CD4-positive, alpha-beta T cell treated with Interleukin-4 for 4 hours (primary cell): ENCODE measurements at places on chromosomes 2 and 18.

GRCh38 chr2:198374375-198375082 lies 570.1 kb downstream of the PLCL1 start:
- no peak for DNase-seq

- no peak for DNase-seq
Observed at GRCh38 chr2:65021709-65022108, 32.5 kb downstream of the SLC1A4 start.

- DNase-seq: peak; percentile 79
Observed at GRCh38 chr2:28821295-28821958, 10.8 kb downstream of the SPDYA start.

DNA sequence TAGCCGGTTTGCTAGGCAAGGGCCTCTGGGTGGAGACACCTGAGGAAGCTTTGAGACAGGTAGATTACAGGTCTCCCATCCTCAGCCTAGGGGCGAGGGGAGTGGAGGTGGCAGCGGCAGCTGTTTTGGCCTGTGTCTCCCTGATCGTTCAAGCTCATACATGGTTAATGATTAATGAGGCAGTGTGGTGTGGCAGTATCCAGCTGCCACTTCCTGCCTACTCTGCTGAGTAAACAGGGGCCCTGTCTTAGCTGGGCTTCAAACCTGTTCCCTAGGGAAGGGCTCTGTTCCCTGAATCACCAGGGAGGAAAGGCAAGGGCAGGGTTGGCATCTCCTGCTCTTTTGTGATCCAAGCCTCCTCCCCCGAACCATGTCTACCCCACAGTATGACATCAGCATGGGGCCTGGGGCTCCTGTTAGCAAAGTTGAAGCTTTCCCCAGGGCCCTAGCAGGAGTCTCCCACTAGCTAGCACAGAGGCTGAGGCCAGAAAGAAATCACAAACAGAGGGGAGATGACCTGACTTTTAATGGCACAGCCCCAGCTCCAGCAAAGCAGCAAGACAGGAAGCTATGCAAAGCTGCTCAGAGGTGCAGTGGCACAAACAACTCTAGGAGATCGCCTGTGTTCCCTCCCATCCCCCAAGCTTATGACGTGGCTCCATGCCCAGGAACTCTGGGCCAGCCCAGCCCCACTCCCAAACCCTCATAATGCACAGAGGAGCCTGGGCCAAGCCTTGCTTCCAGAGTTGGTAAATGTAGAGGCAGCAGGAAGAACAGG lies 3.7 kb upstream of the TUBA4B start:
- DNase-seq: peak; percentile 65

GRCh38 chr2:45169339-45170190 lies 160.3 kb upstream of the SIX2 start:
- no peak for DNase-seq

- DNase-seq: peak; percentile 74
Observed at GRCh38 chr2:68774569-68775271, 40.1 kb downstream of the ARHGAP25 start.

- no peak for DNase-seq
Observed at GRCh38 chr18:70390371-70391090, 101.7 kb downstream of the SOCS6 start.

DNA sequence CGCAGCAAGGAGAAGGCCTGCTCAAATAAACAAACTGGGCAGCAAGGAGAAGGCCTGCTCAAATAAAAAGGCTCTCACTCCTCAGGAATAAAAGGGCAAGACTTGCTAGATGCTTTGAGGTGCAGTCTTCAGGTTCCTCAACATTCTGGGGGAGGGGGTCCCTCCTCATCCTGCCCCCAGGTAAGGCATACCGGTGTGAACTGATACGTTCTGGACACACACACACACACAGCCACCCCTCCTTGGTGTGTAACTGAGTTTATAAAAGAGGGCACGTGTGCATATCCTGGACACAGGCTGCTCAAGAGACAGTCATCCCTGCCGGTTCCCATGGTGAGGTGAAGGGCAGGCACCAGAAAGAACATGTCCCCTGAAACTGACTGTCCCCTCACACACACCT lies 4.5 kb downstream of the TEX261 start:
- no peak for DNase-seq

DNA sequence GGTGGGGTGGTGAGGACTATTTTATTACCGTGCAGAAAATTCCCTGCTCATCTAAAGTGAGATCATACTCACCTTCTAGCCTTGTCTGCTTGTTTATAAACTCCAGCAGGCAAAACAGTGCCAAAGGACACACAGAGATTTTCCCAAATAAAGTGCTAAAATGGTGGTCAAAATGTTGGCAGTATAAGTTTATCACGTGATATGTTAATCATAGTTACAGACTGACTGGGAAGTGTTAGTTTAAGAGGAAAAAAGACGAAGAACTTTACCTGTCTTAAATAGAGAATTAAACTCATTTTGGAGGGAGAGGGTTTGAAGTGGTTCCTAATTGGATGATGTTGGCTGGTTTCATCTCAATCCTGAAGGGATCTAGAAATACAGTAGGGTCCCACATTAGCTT lies 691.7 kb upstream of the FANCL start:
- DNase-seq: no peak

DNA sequence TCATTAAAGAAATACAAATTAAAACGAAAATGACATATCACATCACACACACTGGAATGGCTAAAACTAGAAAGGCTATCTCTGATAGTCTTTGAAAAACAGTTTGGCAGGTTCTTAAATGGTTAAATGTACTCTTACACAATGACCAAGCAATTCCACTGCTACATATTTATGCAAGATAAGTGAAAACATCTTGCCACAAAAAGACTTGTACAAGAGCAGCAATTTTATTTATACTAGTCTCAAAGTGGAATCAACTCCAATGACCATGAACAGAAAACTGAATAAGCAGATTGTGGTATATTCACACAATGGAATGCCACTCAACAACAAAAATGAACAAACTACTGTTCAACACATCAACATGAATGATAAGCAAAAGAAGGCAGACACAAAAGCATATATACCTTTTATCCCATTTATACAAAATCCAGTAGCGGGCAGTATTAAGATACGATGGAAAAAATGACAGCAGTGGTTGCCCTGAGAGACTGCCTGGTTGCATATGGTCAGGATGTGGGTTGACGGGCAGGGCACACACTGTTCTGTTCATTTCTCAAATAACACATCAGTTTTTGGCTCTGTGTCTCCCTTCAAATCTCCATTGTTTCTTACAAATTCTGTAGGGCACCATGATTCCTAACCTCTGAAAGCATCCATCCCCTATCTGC lies 25.4 kb downstream of the SP100 start:
- DNase-seq: peak; percentile 68

DNA sequence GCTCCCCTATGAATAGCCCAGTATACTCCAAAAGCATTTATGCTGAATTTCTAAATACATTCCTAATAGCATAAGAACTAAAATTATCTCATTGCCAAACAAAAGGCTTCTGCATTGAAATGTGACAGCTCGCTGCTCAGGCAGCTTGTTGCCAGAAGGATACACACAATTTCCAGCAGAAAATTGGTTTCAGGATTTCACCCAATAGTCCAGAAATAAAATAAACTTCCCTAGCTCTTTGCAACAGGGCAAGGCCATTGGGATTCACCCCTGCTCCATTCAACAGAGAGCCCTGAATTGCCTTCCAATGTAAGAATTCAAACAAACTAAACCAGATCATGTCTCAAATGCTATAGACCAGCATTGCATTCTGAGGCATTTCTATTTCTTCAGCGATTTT lies 70.7 kb downstream of the RBM43 start:
- DNase-seq: no peak

GRCh38 chr2:98911376-98912154 lies 24.5 kb downstream of the CRACDL start:
- no peak for DNase-seq

DNA sequence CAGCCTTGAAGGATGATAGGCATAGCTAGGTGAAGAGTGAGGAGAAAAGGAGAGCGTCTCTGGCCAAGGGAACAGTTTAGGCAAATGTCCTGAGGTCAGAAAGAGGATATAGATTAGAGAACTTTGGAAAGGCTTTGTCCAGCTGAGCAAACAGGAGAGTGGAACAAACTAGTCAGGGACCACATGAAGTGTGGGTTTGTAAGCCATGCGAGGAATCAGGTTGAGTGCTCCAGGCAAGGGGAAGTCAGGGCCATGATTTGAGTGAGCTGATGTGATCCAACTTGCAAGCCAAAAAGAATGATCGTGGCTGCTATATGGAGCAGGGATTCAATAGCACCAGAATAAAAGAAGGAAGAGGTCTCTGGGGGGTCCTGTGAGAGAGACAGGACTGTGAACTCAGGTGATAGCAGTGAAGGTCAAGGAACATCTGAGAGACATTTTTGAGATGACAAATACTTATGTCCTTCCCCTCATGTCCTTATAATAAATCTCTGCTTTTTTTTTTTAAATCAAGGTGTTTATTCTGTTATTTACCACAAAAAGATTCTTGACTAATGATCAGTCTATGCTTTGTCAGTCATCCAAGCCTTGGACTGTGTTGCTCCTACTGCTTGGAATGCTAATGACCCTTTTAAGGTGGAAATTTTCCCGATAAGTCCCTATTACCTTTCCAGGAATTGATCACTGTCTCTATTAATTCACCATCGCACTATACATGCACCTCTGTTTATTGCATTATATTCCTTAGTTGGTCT lies 472.6 kb downstream of the TXNL1 start:
- DNase-seq: no peak

GRCh38 chr2:180664507-180664906 lies 315.9 kb upstream of the UBE2E3 start:
- no peak for DNase-seq

DNA sequence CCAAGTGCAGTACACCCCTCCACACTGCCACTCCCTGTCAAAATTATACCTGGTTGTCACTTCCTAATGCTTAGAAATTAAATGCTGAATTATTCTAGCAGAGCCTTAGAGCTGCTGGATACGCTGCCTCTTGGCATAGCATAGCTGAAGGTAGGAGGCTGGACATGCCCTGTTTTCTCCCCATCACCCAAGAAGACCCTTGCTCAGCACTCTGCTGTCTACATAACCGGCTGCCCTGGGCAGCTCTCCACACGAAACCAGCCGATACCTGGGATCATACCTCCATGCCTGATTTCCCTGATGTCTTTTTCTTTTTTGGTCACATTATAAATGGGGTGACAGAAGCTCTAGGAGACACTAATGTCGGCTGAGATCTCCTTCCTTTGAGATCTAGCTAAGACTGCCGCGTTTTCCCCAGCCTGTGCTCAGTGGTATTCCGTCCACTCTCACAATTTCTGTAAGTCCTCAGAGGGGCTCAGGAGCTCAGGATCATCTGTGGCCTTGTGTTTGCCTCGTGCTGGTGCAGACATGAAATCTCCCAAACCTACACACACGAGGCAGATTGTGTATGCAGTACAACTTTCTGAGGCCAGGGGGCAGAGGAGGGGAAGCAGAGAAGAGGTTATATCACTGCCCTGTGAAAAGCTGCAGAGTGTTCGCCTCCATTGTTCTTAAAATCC lies 13.5 kb upstream of the ZAP70 start:
- DNase-seq: peak; percentile 68

DNA sequence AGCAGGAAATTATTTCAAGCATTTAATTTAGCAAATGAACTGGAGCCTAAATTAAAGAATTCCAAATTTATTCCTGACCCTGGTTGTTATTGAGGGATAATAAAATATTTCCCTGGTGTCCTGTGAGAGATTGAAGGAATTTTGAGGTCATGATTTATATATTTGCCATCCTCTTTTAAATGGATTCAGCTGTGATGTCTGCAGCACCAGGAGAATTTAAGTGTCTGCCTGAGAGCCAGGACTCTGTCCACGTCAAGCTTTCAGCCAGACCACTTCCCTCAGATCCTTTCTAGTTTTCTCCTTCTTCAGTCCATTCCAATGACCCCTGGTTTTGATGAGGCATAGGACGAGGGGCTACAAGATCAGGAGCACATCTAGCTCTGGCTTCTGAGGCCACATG lies 59.9 kb downstream of the INO80C start:
- DNase-seq: no peak

GRCh38 chr18:31652357-31652756 lies 32.0 kb downstream of the B4GALT6 start:
- no peak for DNase-seq

GRCh38 chr2:55804535-55804934 lies 110.9 kb upstream of the PNPT1 start:
- no peak for DNase-seq

DNA sequence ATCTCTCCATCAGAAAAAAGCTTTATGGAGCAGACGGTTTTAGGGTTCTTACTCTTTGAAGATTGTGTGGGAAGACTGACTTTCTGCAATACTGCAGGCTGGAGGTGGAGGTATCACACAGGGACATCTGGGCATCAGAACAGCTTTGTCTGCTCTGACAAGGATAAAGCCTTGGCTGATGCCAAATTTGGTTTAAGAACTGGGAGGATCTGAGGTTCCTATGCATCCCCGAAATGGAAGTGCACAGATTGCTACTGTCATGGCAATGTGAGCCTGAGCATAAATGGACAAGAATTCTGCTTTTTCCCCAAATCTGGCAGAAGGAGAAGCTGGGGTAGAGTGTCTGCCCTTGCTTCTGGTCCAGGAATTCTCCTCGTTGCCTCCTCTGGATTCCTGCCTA lies 424.3 kb downstream of the SLC4A3 start:
- DNase-seq: no peak

DNA sequence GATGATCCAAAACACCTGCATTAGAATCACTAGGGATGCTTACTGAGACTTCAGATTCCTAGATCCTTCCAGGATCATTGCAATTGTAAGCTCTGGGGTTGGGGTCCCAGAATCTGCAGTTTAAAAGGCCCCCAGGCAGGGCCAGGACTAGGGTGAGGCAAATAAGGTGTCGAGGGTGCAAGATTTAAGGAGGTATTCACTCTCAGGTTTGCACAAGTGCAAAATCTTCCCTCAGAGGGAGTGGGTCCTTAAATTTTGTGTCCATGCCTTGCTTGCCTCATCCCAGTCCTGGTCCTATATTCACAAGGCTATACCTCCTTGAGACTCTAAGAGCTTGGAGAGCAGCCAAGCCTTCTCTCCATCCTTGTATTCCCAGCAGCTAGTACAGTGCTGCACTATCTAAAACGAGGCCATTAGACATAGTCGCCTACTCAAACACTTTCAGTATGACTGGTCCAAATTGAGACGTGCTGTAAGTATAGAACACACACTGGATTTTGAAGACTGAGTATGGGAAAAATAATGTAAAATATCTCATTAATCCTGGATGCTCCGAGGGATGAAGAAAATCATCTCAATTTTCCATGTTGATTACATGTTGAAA lies 31.6 kb upstream of the MREG start:
- no peak for DNase-seq

DNA sequence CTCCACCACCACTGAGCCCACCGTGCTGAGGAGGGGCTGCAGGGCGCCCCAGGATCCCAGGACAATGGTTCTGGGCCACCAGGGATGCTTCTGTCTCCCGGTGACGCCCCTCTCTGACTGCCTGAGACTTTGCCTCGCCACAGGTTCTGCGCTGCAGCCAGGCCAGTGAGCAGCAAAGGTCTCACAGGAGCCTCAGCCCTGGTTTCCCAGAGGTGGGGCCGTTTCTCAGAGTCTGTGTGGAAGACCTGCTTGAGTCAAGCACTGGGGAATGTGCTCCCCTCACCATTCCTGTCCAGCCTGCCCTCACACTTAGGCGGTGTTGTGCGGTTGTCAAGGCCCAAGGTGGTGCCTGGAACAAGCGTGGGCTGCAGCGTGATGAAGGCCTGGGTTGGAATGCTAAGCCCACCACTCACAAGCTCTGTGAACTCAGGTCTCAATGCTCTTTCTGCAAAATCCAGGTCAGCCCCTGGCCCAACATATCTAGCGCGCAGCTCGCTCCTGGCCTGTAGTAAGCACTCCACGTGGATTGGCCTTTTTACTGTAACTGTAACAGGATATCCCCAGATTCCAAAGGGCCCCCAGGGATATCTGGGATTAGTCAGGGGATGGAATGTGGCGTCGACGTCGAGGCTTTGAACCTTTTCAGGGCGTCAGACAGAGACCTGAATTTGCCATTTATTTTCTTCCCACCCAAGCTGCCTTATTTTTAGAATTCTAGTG lies 47.6 kb downstream of the PLB1 start:
- DNase-seq: no peak
